CD4-positive, CD25-positive, alpha-beta regulatory T cell (primary cell): ENCODE measurements at places on chromosomes 7 and 10. TPM values are rescaled to one million over a fixed set of nuclear protein-coding genes. Genes with fewer than 3 reads are reported as not detected.

KIAA1217 gene
- not detected for polyA plus RNA-seq

MBL2 gene
- not detected for polyA plus RNA-seq

GJD4 gene
- polyA plus RNA-seq = not detected

CLEC5A gene
- polyA plus RNA-seq = not detected

MYL7 gene
- not detected for polyA plus RNA-seq

SLC25A28 gene
- 20.2 TPM for polyA plus RNA-seq

PTF1A gene
- polyA plus RNA-seq = not detected

CYP2C19 gene
- polyA plus RNA-seq = not detected

C10orf67 gene
- 0.47 TPM for polyA plus RNA-seq

PIP gene
- not detected for polyA plus RNA-seq

- no peak for DNase-seq
These were observed 56.9 kb upstream of the AOAH start for GRCh38 chr7:36781011-36781738.

DNA sequence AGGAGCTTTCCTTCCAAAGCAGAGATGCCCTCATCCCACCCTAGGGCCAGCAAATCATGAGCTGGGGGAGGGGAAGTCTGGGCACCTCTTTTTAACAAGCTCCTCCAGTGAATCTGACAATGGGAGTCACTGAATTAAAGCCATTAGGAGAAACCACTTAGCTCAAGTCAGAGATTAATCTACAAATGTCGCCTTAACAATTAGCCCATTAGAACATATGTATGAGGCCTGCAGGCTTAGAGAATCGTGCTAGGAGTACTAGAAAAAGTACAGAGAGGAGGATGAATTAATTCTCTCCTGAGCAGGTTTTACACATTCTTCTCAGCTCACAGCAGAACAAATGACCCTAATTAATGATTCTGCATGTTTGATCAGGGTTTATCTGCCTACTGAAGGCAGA is 381.3 kb downstream of the KCNMA1 start:
- DNase-seq = no peak

GRCh38 chr10:96244354-96244753 is 27.0 kb downstream of the BLNK start:
- no peak for DNase-seq

GRCh38 chr7:66344166-66344565 is 139.0 kb downstream of the TPST1 start:
- DNase-seq = no peak

DNA sequence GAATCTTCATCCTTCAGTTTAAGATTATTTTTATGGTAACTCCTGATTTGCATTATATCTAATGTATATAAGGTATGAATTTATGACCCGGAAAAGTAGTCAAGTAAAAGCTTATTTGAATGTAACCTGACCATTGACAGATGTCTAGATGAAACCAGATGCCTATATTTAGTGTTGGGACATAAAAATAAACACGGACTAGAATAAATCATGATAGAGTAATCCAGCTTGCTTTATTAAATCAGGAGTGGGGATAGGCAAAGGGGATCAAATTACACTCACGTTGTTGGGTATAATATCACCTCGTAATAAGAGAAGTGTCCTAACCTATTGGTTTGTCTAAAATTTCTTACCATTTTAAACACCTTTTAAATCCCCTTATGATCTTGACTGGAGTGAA is 244.6 kb downstream of the AGMO start:
- DNase-seq = no peak

GRCh38 chr10:49540056-49540797 is 1.3 kb upstream of the ERCC6 start:
- DNase-seq = no peak

DNA sequence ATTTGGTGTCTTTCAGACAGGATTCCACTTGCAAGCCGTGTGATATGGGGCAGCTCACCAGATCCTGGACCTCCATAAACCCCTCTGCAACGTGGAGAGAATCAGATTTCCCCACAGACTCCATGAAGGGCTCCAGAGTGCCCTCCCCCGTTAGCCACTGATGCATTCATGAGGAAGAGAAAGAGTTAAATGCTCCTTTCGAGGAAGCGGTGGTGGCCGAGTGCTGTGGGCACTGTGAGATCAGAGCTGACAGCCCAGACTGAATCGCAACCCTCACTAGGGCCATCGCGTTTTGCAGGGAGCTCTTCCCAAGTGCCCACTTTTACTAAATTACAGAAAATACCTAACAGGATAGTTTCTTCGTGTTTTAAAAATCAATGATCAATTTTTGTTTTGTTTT is 226.3 kb upstream of the ZNF32 start:
- DNase-seq = no peak

GRCh38 chr7:28263622-28264271 is 83.2 kb upstream of the JAZF1 start:
- DNase-seq = no peak

- DNase-seq = no peak
These were observed 48.1 kb downstream of the ADAM22 start for GRCh38 chr7:87982116-87982515.

DNA sequence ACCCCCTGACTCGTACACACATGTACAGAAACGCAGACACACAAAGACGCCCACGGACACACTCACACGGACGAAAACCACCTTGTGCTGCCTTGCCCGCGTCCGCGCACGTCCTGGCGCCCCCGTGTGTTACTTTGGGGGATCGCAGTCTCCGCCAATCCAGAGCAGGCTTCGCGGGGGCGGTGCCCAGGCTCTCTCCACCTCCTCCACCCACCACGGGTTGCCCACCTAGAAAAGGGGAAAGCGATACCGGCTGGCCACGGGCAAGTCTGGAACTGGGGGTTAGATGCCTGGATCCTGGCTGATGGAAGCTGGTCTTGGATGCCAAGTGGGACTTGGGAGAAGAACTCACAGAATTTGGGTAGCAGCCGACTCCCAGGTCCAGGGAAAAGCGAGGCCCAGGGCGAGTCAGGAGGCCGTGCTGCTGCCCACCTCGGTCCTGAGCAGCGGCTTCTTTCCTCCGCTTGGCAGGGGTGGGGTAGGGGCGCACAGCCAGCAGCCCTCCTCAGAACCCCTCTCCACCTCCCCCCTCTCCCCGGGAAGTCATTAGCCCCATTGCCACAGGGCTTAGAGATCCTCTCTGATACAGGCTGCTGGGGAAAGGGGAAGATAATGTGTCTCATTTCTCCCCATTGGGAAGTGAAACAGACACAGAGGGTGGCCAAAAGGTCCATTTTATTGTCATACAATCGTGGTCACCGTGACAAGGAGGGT is 4.6 kb upstream of the VGF start:
- peak; percentile 69 for DNase-seq

- no peak for DNase-seq
These were observed 18.3 kb downstream of the ZDHHC16 start for GRCh38 chr10:97464226-97464625.

GRCh38 chr7:106982415-106982814 is 62.1 kb upstream of the PRKAR2B start:
- no peak for DNase-seq

GRCh38 chr10:5528989-5529701 is 4.4 kb downstream of the CALML3 start:
- no peak for DNase-seq

- DNase-seq = no peak
These were observed 1.6 kb downstream of the DPYSL4 start for GRCh38 chr10:132188331-132188730.

DNA sequence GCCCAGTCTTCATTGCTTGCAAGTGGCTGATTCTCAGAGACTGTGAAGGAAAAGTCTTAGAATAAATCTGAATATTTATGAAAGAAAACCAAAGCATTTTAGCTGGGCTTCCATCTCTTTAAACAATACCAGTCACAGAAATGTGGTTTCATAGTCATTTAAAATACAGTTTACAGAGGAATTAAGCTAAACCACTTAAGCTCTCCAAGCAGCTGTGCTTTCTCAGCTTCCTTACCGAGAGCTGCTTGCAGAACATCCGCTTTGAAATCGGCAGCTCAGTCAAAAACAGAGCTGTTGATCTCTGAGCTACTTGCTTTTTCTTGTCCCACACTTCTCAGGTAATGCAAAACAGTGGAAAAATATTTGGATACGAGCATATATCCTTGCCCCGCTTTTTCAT is 134.5 kb downstream of the DYNC1I1 start:
- no peak for DNase-seq

GRCh38 chr7:129947701-129948100 is 5.1 kb downstream of the UBE2H start:
- no peak for DNase-seq

GRCh38 chr7:156220078-156220605 is 407.9 kb upstream of the SHH start:
- DNase-seq = no peak

GRCh38 chr10:124898471-124898870 is 43.5 kb upstream of the ZRANB1 start:
- no peak for DNase-seq
